ENCODE measurements at places on chromosomes 3 and 15. TPM values are rescaled to one million over a fixed set of nuclear protein-coding genes. Genes with fewer than 3 reads are reported as not detected.

The RNF111 gene
- polyA plus RNA-seq = 8.0 TPM

The DPPA2 gene
- not detected for polyA plus RNA-seq

The IL17RD gene
- 0.59 TPM for polyA plus RNA-seq

The MAPKAPK3 gene
- 181 TPM for polyA plus RNA-seq

The ZMAT3 gene
- 3.4 TPM for polyA plus RNA-seq

The SNX22 gene
- 74.0 TPM for polyA plus RNA-seq

The ADCY5 gene
- polyA plus RNA-seq = 90.4 TPM

The ATP10A gene
- polyA plus RNA-seq = 0.95 TPM

The CHRM5 gene
- not detected for polyA plus RNA-seq

The GOLGA8B gene
- polyA plus RNA-seq = 21.0 TPM

Data from right cardiac atrium (tissue), 5 donors.